ENCODE measurements at places on chromosomes 5 and 9.

DNA sequence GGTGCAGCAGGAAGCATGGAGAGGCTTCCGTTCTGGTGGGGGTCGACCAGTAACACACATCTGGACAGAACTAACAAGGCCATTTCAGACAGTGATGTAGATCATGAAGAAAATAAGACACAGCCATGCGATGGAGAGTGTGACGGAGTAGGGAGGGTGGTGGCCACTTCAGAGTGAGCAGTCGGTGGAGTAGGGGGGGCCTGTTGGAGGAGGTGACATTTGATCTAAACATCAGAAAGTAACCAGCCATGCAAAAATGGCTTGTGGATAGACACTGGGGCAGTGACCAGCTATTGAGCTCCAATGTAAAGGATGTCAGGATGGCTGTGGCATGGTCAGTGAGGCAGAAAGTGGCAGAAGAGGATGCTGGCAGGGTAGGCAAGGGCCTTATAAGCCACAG is 65.9 kb downstream of the PPARGC1B start:
- no peak for DNase-seq

GRCh38 chr5:72363166-72363802 is 43.1 kb downstream of the PTCD2 start:
- DNase-seq = no peak

GRCh38 chr9:109923471-109923760 is 143.4 kb downstream of the PALM2AKAP2 start:
- no peak for DNase-seq

GRCh38 chr9:10633785-10634184 is 21.0 kb upstream of the PTPRD start:
- no peak for DNase-seq

DNA sequence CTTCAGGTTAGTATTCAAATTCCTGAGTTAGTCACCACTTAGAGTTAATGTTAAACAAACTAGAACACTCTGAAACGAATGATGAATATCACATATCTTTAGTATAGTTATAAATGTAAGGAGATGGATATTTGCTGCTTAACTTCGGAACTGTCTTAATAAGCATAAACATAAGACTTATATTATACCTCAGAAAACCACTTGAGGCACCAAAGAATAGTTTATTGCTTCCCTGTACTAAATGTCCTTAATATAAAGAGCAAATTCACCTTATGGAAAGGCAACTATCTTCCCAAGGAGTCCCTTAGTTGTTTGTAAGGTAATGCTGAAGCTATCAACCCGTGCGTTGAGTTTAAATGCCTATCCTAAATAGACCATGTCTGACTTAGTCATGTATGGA is 300.0 kb upstream of the ADAMTSL1 start:
- no peak for DNase-seq

DNA sequence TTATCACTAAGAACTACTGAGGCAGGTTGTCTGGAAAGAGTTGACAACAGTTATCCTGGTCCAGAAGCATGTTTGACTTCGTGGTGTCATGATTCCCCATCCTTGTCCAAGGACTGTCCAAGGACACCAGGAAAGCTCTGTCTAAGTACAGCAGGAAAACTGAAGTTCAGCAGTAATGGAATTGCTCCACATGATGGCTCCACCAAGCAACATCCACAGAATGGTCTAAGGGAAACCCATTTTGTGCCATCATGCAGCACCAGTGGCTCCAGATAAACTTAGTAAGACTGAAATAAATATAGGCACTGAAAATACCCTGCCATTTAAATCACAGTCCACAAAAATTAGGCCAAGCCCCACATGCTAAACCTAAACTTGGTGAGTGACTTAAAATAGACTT is 192.8 kb downstream of the CDH18 start:
- DNase-seq = no peak

Data from stimulated activated CD8-positive, alpha-beta memory T cell treated with anti-CD3 and anti-CD28 coated beads, Interleukin-15, amount 100 ng/mL, for 4 hours (primary cell).